Stimulated activated CD4-positive, alpha-beta T cell treated with anti-CD3 and anti-CD28 coated beads, TNF-alpha, amount 100 ng/mL, for 48 hours (primary cell): ENCODE measurements at places on chromosomes 16 and 17.

GRCh38 chr16:4734063-4734729 is at the start of the genes ANKS3 and DNAAF8:
ANKS3 (minus strand) TSS chr16:4734271; CDS start chr16:4730149, 4,122 bp downstream.
DNAAF8 (plus strand) TSS chr16:4734537; CDS start chr16:4736515, 1,978 bp downstream.
- peak; percentile 60 for DNase-seq

GRCh38 chr16:6897876-6898485 is 434.7 kb upstream of the RBFOX1 start:
- DNase-seq, result no peak

- DNase-seq, result no peak
These were observed 16.8 kb upstream of the RBFOX1 start for GRCh38 chr16:7315813-7316212.

GRCh38 chr17:15240644-15241043 is 24.5 kb downstream of the PMP22 start:
- DNase-seq, result no peak

GRCh38 chr17:28219771-28220170 is 99.2 kb upstream of the TMEM97 start:
- no peak for DNase-seq

DNA sequence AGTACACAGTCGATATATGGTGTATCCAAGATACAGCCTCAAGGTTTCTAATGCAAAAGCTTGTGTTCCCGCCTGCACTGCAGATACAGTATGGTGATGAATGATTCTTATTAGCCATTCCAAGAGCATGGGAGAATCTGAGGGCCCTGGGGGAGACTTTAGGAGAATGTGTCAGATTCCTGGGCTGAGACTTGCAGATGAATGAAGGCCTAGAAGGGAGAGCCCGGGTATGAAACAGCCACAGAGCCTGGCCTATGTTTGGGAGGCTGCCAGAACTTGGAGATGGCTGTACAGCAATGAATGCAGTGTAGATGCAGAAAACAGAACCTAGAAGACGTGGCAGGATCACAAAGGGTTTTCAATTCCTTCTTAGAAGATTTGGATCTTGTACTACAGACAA is 510.7 kb downstream of the HAPSTR1 start:
- DNase-seq, result no peak

DNA sequence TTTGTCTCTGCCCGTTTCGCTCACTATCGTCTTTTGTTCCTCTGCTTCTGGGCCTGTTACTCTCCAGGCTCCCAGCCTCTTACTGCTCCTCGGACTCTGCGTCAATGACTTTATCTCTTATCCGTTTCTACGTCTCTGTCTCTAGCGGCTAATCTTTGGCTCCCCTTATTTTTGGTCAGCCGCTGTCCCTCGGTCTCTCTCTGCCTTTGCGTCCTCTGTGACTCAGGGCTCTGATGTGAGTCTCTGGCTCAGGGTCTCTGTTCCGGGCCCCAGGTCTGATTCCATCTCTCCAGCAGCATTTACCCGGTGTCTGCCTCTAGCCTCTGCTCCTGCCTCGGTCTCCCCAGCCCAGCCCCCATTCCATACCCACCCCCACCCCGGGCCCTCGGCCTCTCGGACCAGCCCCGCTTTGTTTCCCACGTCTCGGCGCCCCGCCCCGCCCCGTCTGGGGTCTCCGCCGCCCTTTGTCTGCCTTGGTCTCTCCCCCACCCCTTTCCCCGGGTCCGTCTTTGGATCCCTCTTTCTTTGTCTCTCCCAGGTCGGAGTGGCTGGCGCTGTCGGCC is 547 bp upstream of the ZNF48 start:
- DNase-seq, result no peak

GRCh38 chr16:28915181-28915580 is 9.9 kb downstream of the RABEP2 start:
- no peak for DNase-seq

GRCh38 chr17:65061646-65062045 is 5.1 kb upstream of the GNA13 start:
- DNase-seq, result no peak

DNA sequence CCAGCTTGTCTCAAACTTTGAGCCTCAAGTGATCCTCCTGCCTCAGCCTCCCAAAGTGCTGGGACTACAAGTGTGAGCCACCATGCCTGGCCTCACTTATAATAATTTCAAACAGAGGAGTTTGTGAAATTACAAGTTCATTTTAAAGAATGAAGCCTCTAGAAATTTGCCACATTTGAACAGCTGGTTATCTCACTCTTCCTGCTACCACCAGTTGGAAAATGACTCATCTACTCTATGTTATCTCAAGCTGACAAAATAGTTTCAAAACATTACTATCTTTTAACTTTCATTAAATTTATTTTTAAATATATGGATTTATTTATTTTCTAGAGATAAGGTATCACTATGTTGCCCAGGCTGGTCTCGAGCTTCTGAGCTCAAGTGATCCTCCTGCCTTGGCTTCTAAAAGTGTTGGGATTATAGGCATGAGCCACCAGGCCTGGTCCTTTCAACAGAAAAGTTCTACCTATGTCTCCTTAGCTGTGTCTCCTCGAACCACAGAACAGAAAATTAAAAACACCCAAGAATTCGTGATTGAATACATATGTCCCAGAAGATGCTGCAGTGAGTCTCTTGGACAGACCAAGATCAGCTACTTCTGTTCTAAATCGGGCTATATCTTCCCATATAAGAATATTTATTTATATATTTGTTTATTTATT is 47.6 kb downstream of the MYH13 start:
- no peak for DNase-seq

DNA sequence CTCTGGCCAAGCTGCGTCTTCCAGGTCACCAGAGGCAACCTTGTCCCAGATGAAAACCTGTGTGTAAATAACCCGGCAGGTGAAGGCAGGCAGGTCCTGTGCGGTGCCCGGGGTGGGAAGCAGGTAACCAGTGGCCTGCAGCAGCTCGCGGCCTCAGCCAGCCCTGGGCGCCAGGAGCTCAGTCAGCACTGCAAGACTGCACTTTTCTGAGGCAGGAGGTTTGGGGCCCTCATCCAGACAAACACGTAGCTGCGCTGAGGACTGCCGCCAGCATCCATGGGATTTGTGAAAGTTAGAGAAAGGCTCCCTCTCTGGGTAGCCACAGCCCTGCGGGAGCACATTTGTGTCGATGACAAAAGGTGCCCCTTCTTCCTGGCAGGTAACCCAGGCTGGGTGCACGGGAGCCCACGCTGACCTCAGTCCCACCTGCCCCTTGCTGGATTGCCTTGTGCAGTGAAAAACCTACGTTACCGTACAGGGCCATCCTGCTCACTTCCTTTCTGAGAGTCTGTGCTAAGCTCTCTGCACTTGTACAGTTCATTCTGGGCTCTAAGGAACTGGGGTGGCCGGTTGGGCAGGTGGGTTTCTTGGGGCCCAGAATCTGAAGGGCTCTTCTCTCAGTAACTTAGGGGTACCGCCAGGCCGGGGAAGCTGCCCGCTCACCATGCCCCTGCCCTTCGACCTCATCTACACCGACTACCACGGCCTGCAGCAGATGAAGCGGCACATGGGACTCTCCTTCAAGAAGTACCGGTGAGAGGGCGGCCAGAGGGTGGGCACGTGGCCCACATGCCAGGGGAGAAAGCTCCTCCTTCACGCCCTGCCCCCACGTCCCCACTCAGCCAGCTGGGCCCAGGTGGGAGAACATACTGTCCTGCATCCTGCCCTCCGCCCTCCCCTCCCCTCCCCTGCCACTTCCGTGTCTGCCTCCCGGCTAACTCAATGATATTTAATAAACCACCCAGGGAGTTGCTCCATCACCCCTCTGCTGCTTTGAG is 56.4 kb downstream of the MGAT5B start:
- no peak for DNase-seq

- no peak for DNase-seq
These were observed 22.5 kb downstream of the OR1D5 start for GRCh38 chr17:3040882-3041281.

DNA sequence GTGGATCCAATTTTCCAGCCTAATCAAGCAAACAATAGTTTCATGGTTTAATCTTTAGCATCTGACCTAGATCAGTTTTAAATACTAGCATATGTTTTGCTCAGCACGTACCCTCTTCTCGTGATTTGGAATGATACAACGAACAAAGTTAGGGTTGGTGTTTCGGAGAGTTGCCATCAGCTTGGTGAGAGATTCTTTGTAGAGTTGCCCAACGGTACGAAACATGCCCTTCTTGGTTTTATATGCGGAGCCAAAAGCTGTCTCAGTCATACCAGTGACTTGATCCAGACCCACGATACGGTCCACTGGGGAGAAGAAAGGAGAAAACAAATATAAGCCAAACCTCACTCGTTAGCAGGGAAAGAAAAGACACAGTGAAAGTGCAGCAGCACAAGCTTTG is 85.3 kb downstream of the NDEL1 start:
- no peak for DNase-seq

- DNase-seq, result no peak
These were observed 21.9 kb downstream of the RAD51D start for GRCh38 chr17:35097776-35098175.

GRCh38 chr16:30927789-30928378 is 4.5 kb downstream of the FBXL19 start:
- DNase-seq, result no peak

DNA sequence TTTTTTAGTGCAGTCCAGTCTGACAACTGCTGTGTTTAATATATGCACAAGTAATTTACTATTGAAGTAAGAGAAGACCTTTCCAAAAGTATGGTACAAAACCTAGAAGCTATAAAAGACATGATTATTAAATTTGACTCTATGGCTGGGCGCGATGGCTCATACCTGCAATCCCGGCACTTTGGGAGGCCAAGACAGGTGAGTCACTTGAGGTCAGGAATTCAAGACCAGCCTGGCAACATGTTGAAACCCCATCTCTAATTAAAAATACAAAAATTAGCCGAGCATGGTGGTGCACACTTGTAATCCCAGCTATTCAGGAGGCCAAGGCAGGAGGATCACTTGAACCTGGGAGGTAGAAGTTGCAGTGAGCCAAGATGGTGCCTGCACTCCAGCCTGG is 41.4 kb upstream of the VWA3A start:
- DNase-seq, result no peak

GRCh38 chr17:45307290-45308015 is 9.4 kb downstream of the MAP3K14 start:
- peak; percentile 68 for DNase-seq

DNA sequence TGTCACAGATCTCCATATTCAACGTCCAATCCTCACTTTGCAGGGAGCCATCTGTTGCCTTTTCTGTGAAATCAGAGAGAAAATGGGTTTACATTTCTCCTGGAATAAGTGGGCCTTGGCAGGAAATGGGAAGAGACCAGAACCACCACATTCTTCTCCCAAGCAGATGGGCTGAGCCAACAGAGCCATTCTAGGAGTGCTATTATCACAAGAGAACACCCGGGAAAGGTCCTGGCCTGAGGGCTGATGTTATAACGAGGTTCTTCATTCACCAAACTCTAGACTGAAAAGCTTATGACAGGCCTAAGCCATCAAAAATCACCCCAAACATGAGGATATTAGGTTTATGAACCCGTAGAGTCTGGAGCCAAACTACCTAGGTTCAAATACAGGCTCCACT is 64.7 kb downstream of the TOM1L2 start:
- DNase-seq, result no peak

GRCh38 chr17:82804442-82805191 is 35.2 kb downstream of the ZNF750 start:
- DNase-seq, result no peak

GRCh38 chr16:6363896-6364607 is 968.6 kb upstream of the RBFOX1 start:
- no peak for DNase-seq

GRCh38 chr17:80984749-80985148 is 6.9 kb upstream of the CHMP6 start:
- DNase-seq, result no peak

DNA sequence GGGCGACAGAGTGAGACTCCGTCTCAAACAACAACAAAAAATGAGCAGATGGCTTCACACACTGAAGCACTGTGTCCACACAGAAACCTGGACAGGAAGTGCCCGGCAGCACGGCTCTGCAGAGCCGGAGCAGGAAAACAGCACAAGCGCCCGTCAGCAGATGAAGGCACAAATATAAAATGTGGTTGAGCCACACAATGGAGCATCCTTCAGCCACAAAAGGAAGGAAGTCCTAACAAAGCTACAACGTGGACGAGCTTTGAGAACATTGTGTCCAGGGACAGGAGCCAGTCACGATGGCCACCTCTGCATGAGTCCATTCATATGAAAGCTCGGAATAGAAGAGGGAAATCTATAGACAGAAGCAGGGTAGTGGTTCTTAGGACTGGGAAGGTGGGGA is 15.7 kb downstream of the RHBDF2 start:
- no peak for DNase-seq

DNA sequence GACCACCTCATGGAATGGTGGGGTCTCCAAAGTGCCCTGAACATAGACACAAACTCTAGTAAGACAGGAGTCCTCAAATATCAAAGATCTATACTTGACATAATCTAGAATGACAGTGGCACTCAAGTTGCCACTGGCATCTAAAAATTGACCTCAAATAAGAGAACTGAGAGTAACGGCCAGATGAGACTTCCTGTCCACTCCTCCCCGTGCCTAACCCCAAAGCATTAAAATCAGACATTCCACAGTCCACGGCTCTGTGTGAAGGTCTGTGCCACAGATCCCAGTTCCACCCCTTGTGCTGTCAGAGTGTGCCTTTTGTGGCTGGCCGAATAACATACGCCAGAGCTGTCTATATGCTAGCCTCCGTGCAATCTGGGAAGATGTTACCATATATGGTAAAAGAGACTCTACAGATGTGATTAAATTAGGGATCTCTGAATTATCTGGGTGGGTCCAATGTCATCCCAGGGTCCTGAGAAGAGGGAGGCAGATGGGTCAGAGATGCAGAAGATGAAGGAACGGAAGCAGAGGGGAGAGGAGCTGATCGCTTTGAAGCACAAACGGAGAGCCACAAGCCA is 21.0 kb upstream of the EVPL start:
- DNase-seq, result no peak

DNA sequence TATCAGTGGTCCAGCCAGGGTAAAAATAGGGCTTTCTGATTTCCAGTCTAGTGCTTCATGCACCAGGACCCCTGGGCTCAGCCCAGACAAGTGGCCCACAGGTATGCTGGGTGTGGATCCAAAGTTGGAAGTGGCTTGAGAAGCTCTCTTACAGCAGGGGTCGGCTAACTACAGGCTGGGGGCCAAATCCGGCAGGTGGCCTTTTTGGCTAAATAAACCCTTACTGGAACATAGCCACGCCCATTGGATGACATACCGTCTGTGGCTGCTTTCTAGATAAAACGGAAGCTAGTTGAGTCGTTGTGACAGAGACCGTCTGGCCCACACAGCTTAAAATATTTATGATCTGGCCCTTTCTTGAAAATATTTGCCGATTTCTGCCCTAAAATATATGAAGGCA is 119.0 kb upstream of the CDC42EP4 start:
- no peak for DNase-seq
